ENCODE measurements at places on chromosomes 5 and 9. TPM values are rescaled to one million over a fixed set of nuclear protein-coding genes. Genes with fewer than 3 reads are reported as not detected.
A peak's percentile ranks its signal among the peaks of the same experiment; 100 is the strongest.

The PCDHGB4 gene
- 2.9 TPM for total RNA-seq

The CNTRL gene
- 54.4 TPM for total RNA-seq

The PCDHA7 gene
- 0.14 TPM for total RNA-seq

The AQP7 gene
- 3.2 TPM for total RNA-seq

The NPR3 gene
- total RNA-seq, result 52.4 TPM

DNA sequence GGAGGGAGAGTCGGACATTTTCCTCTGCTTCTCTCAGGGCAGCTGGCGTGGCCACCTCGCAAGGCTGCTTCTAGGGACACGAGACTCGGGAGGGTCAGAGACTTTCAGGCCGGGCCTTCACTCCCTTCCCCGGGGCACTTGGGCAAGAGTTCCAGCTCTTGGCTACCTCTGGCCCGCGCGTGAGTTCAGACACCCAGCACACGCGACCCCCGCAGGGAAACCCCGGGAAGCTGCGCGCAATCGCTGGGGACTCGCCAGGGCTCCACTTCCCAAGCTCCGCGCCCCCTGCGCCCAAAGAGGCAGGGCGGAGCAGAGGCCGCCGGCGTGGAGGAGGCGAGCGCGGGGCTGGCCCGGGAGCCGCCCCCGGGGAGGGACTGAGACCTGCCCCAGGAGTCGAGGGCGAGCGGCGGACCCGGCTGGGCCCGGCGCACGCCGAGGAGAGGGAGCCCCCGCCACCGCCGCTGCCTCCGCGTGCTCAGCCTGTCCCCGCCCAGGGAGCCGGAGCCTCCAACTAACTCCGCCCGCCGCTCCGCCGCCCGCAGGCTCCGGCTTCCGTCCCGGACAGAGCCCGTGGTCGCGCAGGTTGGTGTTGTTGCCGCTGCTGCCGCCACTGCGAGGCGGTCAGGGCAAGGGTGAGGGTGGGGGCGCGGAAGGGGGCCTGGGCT, at the start of gene PAM:
PAM (plus strand) TSS at position 539 of the 665 bp plus-strand sequence. CDS start 110,891 bp downstream, outside the sequence.
- DNase-seq, result peak; percentile 96

DNA sequence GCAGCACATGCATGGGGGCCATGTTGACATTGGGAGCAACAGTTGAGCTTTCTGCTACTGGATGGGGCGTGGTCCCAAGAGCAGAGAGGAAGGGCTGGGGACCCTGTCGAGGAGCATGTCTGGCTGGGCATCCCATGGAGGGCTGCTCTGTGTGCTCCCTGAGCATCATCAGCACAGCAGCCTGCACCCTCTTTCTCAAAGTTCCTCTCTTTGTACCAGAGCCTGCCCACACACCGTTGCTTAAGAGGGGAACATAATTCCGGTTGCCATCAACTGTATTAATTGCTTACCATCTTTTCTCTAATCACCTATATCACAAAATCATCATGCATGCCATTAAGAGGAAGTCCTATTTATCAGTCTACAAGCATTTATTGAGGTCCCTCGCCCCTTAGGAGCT, 55.2 kb upstream of the DIRAS2 start:
- DNase-seq, result no peak

GRCh38 chr9:106859957-106860720, 2.8 kb upstream of the ZNF462 start:
- DNase-seq, result no peak

GRCh38 chr5:97425511-97425910, 242.5 kb upstream of the RIOK2 start:
- DNase-seq, result peak; percentile 23

- no peak for DNase-seq
Measured at GRCh38 chr5:160462167-160462566, 40.5 kb downstream of the PTTG1 start.
